ENCODE measurements at places on chromosomes 2 and 18. TPM values are rescaled to one million over a fixed set of nuclear protein-coding genes. Genes with fewer than 3 reads are reported as not detected.

GRCh38 chr2:84283506-84283905, 175.6 kb downstream of the SUCLG1 start:
- no peak for DNase-seq

GRCh38 chr18:3110034-3110752, 97.2 kb upstream of the LPIN2 start:
- DNase-seq = no peak

- no peak for DNase-seq
These were observed 95.1 kb downstream of the STRN start for GRCh38 chr2:36871068-36871707.

DNA sequence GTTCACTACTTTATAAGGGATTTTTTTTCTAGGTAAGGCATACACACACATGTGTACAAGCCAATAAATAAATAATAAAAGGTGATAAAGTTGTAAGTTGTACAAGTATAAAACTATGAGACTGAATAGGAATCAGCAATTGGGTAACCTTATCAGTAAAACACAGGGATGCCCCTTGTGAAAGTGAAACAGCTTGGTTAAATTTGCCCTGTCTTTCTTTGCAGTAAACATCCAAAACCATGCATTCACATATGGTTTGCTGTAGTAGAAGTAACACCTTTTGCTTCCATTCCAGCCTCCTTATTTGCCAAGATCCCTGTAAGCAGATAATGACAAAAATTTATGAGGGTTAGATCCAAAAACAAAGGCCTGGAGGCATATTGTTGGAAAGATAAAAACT, 44.3 kb upstream of the NEUROD1 start:
- DNase-seq = no peak

- DNase-seq = no peak
These were observed 190.9 kb upstream of the COPS8 start for GRCh38 chr2:236894791-236895190.

DNA sequence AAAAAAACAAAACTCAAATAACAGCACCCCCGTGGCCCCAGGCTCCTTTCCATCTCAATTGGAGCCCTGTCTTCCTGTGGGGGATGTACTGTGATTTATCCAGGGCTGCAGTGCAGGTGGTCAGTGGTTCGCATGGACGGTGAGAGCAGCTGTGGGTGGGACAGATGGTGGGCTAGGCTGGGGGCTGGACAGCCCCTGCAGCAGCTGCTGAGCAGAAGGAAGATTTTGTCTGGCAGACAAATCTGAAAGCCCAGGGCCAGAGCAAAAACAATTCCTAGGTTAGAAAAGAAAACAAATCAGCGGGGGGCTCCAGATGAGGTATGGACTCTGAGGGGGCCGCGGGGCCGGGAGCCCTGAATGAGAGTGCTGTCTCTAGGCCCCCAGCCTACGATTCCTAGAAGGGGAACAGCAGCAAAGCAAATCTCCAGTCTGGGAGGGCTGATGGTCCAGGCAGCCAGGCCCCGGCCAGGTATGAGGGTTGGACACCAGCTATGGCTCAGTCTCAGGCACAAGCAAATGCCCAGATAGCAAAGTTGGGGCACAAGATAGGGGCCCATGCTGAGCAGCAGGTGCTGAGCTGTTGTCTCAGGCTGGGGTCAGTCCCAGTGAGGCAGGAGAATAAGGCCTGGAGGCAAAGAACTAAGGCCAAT, 45.4 kb downstream of the SOWAHC start:
- DNase-seq = no peak

GRCh38 chr2:181396256-181397123, 60.7 kb upstream of the ITGA4 start:
- DNase-seq = no peak

- peak; percentile 82 for DNase-seq
These were observed 127.3 kb downstream of the DNER start for GRCh38 chr2:229586746-229587705.

DNA sequence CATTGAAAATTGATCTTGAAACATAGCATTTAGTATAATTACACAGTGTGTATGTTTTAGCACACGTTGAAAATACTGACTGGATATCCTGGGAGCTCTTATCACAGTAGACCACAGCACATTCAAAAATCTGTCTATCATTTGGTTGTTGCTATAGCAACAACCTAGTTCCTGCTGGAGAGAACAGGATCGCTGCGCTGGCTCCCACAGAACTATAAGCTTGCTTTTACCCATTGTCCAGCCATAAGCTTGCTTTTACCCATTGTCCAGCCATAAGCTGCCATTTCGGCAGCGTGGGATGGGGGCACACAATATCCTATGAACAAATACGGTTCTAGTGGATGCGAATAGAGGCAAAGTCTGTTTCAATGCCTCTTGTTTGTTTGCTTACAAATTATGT, 70.4 kb upstream of the ST6GAL2 start:
- DNase-seq = no peak

OTOF gene
- 0.19 TPM for polyA plus RNA-seq

ZSCAN30 gene
- 8.7 TPM for polyA plus RNA-seq

INO80C gene
- 25.6 TPM for polyA plus RNA-seq
